ENCODE measurements at places on chromosomes 4 and X. TPM values are rescaled to one million over a fixed set of nuclear protein-coding genes. Genes with fewer than 3 reads are reported as not detected.

Gene ZNF630
- 3.0 TPM for total RNA-seq

Gene TGIF2LX
- total RNA-seq = not detected

Gene C4orf50
- 0.02 TPM for total RNA-seq

Gene UGT2B7
- not detected for total RNA-seq

All from left ventricle myocardium superior (tissue), 1 donor.